ACHN (cell line): ENCODE measurements at places on chromosomes 16 and 17.

DNA sequence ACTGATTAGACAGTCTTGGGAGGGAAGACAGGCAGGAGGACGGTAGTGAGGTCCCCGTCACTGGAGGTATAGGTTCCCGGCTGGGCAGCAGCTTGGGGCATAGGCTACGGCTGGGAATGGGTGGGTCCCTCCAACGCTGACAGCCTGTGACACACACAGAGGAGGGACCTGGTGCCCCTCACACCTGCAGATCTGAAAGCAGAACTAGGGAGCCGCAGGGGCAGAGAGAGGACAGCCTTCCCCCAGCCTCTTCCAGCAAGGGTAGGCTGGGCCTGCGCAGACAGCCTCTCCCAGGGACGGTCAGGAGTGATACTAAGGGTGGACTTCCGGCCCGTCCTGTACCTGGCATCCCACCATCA lies 2.0 kb downstream of the P2RX1 start:
- no peak for DNase-seq

- DNase-seq, result no peak
These were observed 20.4 kb downstream of the ACTG1 start for GRCh38 chr17:81492202-81492601.

DNA sequence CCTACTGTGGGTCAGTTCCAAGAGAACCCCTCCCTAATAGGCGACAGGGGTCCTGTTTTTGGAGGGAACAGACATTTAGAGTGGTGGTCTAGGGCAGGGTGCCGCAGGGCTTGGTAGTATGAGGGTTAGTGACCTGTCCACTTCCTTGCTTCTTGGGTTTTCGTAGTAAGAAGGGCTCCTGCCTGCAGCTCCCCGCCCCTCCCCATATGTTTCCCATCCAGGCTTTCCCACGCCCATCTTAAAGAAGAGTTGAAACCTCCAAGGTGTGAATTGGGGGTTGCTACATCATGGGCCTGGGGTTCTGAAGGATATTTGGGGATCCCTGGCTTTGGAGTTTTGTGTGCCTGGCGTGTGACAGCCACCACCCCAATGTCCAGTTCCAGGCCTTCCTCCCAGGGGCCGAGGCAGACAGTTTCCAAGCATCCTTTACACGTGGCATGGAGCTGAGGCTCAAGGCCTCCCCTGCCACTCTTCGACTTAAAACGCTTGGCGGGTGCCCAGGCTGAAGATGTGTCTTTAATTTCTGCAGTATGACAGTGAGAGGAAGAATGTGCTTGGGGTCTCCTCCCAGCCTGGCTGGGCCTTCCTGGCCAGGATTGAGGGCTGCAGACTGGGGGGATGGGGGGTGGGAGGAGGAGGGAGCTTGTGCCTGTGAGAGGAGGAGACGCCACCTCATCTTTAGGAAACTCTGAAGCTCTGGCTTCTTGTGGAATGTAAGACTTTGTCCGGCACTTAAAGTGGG lies 2.3 kb upstream of the COL1A1 start:
- no peak for DNase-seq

GRCh38 chr16:5549802-5550201 lies 452.2 kb upstream of the EEF2KMT start:
- DNase-seq, result no peak

GRCh38 chr16:30533146-30533522 lies 1.5 kb downstream of the ZNF747 start:
- no peak for DNase-seq

GRCh38 chr16:81513204-81514040 lies 68.8 kb downstream of the CMIP start:
- DNase-seq, result no peak

- DNase-seq, result no peak
These were observed 148.5 kb upstream of the PLCG2 start for GRCh38 chr16:81630635-81631031.

DNA sequence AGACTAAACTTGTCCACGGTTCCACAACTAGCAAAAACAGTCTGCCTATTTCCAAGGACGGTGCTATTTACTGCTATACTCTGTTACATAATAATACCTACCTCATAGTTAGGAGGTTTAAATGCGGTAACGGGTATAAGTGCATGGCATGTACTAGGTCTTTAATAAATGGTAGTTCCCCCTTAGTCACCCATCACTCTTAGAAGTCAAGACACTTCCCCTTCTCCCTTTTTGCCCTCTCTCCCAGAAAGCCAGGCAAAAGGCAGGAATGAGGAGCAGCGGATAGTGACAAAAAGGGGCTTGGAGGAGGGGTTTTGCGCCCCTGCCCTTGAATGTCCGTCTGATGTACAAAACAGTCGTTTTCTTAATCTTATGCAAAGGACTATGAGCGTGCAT lies 1.1 kb upstream of the LSM12 start:
- no peak for DNase-seq
